ENCODE measurements at places on chromosomes 4 and X. TPM values are rescaled to one million over a fixed set of nuclear protein-coding genes. Genes with fewer than 3 reads are reported as not detected.

GRCh38 chrX:110180176-110180927, 137.5 kb downstream of the AMMECR1 start:
- DNase-seq, result no peak

GRCh38 chr4:105637408-105638176, 70.9 kb downstream of the INTS12 start:
- DNase-seq, result no peak

- DNase-seq, result no peak
These were observed 598.1 kb downstream of the MID1IP1 start for GRCh38 chrX:39399387-39399786.

DNA sequence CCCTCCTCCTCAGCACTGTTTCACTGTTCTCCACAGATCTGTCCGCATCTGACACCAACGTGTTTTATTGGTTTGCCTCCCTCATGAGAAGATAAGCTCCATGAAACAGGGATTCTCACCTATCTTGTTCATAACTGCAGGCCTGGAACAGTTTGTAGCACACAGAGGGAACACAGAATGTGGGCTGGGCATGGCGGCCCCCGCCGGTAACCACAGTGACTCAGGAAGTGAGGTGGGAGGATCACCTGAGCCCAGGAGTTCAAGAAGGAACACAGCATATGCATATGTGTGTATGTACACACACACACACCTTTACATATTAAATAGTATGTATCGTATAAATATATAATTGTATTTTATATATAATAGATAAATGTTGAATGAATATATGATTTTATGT, 168.6 kb downstream of the AFAP1 start:
- no peak for DNase-seq

GRCh38 chr4:39043861-39044363, 11.7 kb upstream of the TMEM156 start:
- no peak for DNase-seq

GRCh38 chrX:137568741-137569469, 3.0 kb downstream of the ZIC3 start:
- DNase-seq, result no peak

DNA sequence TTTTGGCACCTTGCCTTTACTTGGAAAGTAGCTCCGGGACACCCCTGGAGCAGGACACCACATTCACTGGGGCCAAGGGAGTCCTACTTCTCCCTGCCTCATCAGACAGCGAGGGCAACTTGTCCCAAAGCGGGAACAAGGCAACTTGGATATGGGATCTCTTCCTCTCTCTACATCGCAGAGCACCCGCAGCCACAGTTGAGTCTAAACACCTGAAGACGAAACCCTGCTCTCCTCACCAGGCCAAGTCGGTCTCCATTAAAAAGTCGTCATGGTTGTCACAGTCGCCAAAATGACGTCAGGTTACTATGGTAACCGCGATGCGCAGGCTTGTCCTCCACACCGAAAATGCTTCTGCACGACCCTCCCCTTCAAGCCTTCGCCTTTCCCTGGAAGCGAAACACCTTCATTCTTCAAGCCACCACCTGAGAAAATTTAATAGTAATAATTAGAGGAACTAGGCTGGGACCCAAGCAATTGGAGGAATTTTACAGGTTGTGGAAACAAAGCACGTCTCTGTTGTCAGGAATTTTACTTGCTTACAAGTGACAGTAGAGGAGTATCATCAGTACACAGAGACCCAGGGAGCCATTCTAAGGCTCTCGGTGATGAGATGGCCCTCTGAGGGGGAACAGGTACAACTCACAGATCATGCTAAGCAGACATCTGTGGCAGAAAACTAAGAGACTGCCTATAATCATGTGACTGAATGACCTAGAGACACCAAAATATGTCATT, 30.5 kb upstream of the TCEAL4 start:
- DNase-seq, result peak; percentile 54

- DNase-seq, result peak; percentile 55
These were observed 2185.1 kb upstream of the TENM3 start for GRCh38 chr4:180057891-180058671.

GRCh38 chr4:56701161-56701480, 20.0 kb upstream of the HOPX start:
- no peak for DNase-seq

DNA sequence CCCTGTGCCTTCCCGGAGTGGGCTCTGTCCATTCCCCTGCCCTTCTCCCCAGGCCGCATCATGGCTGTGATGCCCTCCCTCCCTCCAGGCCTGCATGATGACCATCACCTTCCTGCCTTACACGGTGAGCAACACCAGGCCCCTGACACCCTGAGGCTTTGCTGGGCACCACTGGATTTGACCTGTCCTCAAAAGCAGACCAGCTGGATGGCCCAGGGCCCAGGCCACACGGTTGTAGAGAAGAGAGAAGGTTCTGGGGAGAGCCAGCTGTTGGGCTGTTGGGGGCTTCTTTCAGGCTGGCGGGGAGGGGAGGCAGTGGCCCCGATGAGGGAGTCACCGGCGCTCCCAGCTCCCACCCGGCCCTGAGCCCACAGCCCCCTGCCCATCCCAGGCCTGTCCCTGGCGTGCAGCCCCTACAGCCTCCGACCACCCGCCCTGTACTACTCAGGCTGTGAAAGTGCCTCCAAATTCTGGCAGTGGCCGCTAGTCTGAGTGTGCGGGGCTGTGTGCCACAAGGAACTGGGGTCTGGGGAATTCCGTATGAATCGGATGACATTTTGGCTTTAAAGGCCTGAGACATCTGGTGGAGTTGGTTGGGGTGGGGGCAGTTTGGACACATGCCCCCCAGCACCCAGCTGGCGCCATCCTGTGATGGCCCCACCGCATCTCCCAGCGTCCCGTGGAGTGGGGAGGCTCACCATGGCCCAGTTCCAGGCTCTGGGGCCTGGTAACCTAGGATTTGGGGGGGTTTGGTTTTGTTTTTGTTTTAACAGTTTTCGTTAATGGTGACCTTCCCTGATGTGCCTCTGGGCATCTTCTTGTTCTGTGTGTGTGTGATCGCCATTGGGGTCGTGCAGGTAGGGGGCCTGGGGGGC, 19.6 kb downstream of the TMEM175 start:
- DNase-seq, result peak; percentile 17

DNA sequence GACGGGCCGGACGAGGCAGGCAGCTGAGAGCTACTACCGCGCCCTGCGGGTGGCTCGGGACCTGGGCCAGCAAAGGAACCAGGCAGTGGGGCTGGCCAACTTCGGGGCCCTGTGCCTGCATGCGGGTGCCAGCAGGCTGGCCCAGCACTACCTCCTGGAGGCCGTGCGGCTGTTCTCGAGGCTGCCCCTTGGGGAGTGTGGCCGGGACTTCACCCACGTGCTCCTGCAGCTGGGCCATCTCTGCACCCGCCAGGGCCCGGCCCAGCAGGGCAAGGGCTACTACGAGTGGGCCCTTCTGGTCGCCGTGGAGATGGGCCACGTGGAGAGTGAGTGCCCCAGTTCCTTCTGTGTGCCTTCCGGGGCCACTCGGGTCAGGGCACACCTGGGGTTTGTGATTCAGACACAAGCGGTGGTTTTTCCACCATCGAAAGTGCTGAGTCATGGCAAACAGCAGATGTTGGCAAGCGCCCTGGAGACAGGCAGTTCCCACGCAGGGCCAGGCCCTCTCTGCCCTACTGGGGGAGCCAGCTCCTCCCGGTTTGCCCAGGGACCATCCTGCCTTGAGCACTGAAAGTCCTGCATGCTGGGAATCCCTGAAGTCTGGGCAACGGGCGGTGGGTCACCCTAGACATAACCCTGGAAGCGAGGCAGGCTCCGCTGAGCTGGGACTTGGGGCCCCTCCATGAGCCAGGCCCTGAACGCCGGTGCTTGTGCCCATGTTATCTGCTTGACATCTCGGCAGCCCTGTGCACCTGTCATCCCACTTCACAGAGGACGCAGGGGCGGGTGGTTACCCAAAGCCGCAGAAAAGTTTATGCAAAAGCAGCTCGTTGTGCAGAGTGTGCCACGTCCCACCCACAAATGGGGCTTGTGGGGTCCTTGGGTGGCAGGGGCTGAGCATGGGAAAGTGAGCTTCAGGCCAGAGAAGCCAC, 29.5 kb downstream of the SH3TC1 start:
- peak; percentile 63 for DNase-seq

GRCh38 chrX:153880440-153880815, 5.5 kb downstream of the L1CAM start:
- DNase-seq, result no peak

DNA sequence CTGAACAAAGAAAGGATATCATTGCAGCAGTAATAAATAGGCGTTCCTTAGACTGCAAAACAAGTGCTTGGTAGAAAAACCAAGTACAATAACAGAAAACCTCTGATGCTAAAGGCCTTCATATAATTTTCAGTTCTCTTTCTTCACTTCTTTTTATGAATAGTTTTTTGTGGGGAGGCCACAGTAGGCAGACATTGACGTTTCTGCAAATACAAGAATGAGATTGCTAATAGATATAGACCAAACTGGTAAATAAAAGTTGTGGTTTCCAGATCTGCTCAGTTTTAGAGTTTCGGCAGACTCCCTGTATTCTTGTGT, 57.0 kb upstream of the RAP1GDS1 start:
- DNase-seq, result no peak

GRCh38 chr4:154928640-154929257, 147.7 kb downstream of the RBM46 start:
- DNase-seq, result no peak

CFI gene
- not detected for total RNA-seq

PRR32 gene
- not detected for total RNA-seq

NMU gene
- total RNA-seq, result not detected
